Osteocyte (in vitro differentiated cells): ENCODE measurements at places on chromosomes 2 and 18. TPM values are rescaled to one million over a fixed set of nuclear protein-coding genes. Genes with fewer than 3 reads are reported as not detected.

- H3K4me3 ChIP-seq: no peak overlapping the region
- no peak for DNase-seq
- H3K27me3 ChIP-seq: no peaks in the 10 kb centered on the region
- H3K4me1 ChIP-seq: peaks cover 3% of the 10 kb centered on the region
- H3K36me3 ChIP-seq: peaks cover 5% of the 10 kb centered on the region
Observed at GRCh38 chr2:241289597-241289996, 25.9 kb downstream of the HDLBP start.

GRCh38 chr2:42139101-42139500 is 30.1 kb upstream of the EML4 start:
- H3K27ac ChIP-seq: peak overlapping the region; percentile 74
- DNase-seq: peak; percentile 51
- H3K4me3 ChIP-seq: no peak overlapping the region
- no peaks in the 10 kb centered on the region for H3K36me3 ChIP-seq
- H3K4me1 ChIP-seq: peaks cover 74% of the 10 kb centered on the region
- H3K27me3 ChIP-seq: no peaks in the 10 kb centered on the region

DNA sequence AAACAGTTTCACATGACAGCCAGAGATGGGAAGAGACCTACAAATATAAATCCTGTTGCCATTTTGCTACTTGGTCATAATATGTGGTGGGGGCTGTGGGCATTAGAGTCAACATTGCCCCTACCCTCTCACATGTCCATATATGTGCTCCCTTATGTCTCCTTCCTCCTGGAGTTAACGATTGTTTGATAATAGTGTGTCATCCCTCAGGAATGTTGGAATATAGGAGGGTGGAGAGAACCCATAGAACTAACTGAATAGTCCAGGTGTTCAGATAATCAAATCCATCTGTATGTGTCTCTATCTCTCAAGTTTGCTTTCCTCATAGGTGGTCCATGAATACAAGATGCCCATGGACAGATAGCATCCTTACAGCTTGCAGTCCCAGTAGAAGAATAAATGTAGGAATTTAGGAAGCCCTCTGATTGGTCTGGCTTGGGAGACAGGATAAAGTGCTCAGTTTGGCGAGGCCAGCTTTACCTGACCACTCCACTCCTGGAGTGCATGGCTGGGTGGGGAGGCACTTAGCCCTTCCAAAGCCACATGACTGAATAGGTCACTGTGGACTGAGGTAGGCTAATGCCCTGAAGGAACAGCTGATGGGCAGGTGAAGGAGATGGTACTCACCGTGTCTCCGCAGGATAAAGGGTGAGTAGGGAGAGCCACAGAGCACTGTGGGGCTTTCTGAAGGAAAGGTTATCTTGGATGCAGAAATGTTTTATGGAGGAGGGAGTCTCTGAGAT is 166.9 kb downstream of the CDCA7 start:
- DNase-seq: no peak
- peaks cover 18% of the 10 kb centered on the region for H3K27me3 ChIP-seq
- H3K4me3 ChIP-seq: no peak overlapping the region
- no peak overlapping the region for H3K27ac ChIP-seq

- no peak for DNase-seq
- H3K36me3 ChIP-seq: peaks cover 13% of the 10 kb centered on the region
- peaks cover 30% of the 10 kb centered on the region for H3K4me1 ChIP-seq
Observed at GRCh38 chr18:59357928-59358327, 1.1 kb downstream of the LMAN1 start.

DNA sequence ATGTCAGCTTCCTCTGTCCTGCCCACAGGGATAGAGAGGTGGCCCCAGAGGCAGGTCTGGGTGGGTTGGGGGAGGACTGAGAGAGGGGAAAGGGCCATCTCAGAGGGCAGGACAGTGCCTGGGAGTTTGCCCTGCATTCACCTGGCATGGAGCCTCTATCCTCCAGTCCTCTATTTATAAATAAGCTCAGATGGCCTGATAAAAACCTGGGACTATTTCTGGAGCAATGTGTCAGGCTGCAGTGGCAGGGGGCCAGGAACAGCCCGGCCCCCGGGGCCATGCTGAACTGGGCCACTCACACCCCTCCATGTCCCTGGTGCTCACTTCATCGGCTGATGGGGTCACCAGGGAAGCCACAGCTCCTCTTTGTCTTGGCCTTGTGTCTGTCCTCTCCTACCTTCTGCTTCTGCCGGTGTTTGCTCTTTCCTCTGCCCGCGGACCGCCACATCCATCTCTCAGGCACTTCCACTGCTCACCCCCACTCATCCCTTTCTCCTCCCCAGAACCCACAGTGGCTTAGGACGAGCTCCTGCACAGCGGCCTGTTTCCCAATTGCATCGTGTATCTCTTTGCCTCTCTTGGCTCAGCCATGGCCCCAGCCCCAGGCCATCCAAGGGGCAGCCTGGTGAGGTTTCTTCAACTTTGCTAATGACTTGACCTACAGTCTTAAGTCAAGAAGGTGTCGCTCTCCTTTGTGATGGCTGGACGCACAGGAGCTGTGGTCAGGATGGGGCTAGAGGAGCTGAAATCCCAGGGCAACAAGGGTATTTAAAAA is 38.8 kb downstream of the SCTR start:
- H3K36me3 ChIP-seq: no peaks in the 10 kb centered on the region
- peaks cover 4% of the 10 kb centered on the region for H3K4me1 ChIP-seq
- peaks cover 31% of the 10 kb centered on the region for H3K27me3 ChIP-seq
- no peak overlapping the region for H3K4me3 ChIP-seq
- DNase-seq: peak; percentile 75

DNA sequence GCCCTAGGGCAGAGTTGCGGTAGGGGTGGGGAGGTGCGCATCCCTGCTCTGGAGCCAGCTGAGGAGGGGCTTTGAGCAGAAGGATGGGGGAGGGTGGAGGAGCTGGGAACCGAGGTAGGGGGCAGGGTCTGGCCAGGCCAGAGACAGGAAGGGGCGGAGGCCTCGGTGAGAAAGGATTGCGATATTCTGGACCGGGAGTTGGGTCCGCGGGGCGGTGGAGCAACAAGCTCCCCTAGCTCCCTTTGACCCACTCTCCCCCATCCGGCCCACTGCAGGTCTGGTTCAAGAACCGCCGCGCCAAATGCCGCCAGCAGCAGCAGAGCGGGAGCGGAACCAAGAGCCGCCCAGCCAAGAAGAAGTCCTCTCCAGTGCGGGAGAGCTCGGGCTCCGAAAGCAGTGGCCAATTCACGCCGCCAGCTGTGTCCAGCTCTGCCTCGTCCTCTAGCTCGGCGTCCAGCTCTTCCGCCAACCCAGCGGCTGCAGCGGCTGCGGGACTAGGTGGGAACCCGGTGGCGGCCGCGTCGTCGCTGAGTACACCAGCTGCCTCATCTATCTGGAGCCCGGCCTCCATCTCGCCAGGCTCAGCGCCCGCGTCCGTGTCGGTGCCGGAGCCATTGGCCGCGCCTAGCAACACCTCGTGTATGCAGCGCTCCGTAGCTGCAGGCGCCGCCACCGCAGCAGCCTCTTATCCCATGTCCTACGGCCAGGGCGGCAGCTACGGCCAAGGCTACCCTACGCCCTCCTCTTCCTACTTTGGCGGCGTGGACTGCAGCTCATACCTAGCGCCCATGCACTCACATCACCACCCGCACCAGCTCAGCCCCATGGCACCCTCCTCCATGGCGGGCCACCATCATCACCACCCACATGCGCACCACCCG is 4.8 kb downstream of the OTX1 start:
- no peak overlapping the region for H3K27ac ChIP-seq
- H3K27me3 ChIP-seq: peaks cover 87% of the 10 kb centered on the region
- peak overlapping the region; percentile 48 for H3K4me3 ChIP-seq
- H3K4me1 ChIP-seq: peaks cover 59% of the 10 kb centered on the region

- H3K4me1 ChIP-seq: peaks cover 19% of the 10 kb centered on the region
- no peaks in the 10 kb centered on the region for H3K27me3 ChIP-seq
- no peak overlapping the region for H3K4me3 ChIP-seq
- no peak overlapping the region for H3K27ac ChIP-seq
- peaks cover 16% of the 10 kb centered on the region for H3K36me3 ChIP-seq
- DNase-seq: no peak
Observed at GRCh38 chr2:24072259-24072658, 3.9 kb downstream of the SF3B6 start.

DNA sequence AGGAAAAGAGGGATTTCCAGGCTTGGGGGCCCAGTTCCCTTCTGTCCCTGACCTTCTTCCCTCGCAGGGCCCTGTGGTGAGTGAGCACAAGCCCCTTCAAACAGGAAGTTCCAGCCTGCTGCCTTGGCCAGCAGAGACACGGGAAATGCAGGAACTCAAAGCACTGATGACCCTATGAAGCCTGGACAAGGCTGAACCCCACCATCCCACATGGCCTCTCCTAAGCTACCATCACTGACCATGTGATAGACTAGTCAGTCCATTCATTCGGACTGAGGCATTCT is 196.4 kb downstream of the TNS1 start:
- H3K4me3 ChIP-seq: no peak overlapping the region
- no peaks in the 10 kb centered on the region for H3K27me3 ChIP-seq
- no peak overlapping the region for H3K27ac ChIP-seq
- peaks cover 33% of the 10 kb centered on the region for H3K36me3 ChIP-seq
- no peak for DNase-seq

- H3K27me3 ChIP-seq: no peaks in the 10 kb centered on the region
- no peak overlapping the region for H3K4me3 ChIP-seq
- H3K27ac ChIP-seq: no peak overlapping the region
- H3K4me1 ChIP-seq: no peaks in the 10 kb centered on the region
- DNase-seq: peak; percentile 7
- H3K36me3 ChIP-seq: no peaks in the 10 kb centered on the region
Observed at GRCh38 chr2:5472673-5473072, 219.5 kb upstream of the SOX11 start.

GRCh38 chr2:65070172-65070830 is 14.1 kb downstream of the CEP68 start:
- no peak overlapping the region for H3K4me3 ChIP-seq
- DNase-seq: no peak
- peak overlapping the region; percentile 55 for H3K27ac ChIP-seq
- peaks cover 30% of the 10 kb centered on the region for H3K36me3 ChIP-seq

DNA sequence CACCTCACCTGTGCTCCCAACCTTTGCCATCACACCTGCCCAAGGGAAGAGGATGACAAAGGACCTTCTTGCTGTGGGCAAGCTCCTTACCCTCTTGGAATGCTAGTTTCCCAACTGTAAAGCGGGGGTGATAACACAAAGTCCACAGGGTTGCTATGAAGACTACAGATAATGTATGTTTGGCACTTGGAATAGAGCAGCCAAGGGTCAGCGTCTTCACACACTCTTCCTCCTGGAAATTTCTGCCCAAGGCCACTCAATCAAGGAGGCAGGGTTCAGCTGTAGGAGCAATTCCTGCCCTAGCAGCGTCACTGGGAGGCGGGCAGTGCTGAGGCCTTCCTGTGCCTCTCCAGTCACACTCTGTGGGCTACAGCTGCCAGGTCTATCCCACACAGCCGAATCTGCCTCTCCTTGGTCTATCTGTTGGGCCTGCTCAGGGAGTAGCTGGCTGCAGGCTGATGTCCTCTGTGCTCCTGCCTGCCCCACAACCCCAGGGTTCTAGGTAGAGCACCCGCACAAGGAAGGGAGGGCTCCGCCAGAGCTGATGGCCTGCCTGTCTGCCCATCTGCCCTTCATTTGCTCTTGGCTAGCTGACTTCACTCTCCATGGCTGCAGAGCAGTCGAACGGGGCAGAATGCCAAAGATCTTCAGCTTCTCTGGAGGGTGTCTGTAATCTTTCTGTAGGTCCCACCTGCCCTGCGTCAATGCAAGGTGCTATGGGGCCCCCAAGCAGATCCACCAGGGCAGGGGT is 91.9 kb downstream of the MRO start:
- no peaks in the 10 kb centered on the region for H3K27me3 ChIP-seq
- no peaks in the 10 kb centered on the region for H3K4me1 ChIP-seq
- no peak overlapping the region for H3K4me3 ChIP-seq
- DNase-seq: no peak
- H3K36me3 ChIP-seq: no peaks in the 10 kb centered on the region

DNA sequence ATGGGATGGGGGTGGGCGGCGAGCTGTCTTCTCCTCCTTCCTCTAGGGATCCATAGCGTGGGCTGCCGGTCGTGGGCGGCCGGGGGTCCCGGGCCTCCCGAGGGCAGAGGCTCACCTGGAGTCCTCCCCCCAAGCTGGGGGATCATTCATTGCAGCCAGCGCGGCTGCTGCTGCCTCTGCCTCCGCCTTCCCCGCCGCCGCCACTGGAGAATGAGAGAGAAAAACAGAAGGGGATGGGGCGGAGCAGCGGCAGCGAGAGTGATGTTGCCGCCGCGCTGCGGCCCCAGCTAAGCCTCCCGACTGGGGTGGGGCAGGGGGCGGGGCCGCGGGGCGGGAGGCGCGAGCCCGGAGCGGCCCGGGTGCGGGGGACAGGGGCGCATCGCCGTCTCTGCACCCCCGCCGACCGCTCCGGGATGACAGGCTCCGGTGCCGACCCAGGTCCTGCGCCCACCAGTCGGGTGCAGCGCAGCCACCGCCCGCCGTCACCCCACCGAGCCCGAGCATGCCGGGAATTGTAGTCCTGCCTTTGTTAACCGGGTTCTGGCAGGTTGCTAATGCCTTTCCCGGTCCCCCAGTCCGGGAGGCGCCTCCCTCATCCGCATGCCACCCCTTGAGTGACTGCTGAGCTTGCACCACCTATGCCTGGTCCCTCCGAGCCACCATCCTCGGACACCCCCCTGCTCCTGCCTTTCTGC is at the start of gene KIF3C:
TSS of gene KIF3C (minus strand) at position 225 of the 695 bp plus-strand sequence. CDS start 580 bp downstream, outside the sequence.
- peaks cover 40% of the 10 kb centered on the region for H3K4me1 ChIP-seq
- H3K36me3 ChIP-seq: peaks cover 4% of the 10 kb centered on the region
- no peaks in the 10 kb centered on the region for H3K27me3 ChIP-seq
- DNase-seq: peak; percentile 88
- peak within 1 kb of the TSS; percentile 85 for H3K4me3 ChIP-seq
- H3K27ac ChIP-seq: peak within 1 kb of the TSS; percentile 57

- no peak overlapping the region for H3K27ac ChIP-seq
- peaks cover 15% of the 10 kb centered on the region for H3K4me1 ChIP-seq
- H3K4me3 ChIP-seq: peak overlapping the region; percentile 60
- H3K36me3 ChIP-seq: peaks cover 4% of the 10 kb centered on the region
- H3K27me3 ChIP-seq: no peaks in the 10 kb centered on the region
Observed at GRCh38 chr2:219553168-219553417, 9.3 kb downstream of the TMEM198 start.

The POTEI gene
- 0.05 TPM in 1 of 2 replicates, not detected in the other for total RNA-seq

The MC2R gene
- not detected in 2 replicates for total RNA-seq

The NAT8 gene
- total RNA-seq: not detected in 2 replicates
